ENCODE measurements at places on chromosomes 7 and 10.
A peak's percentile ranks its signal among the peaks of the same experiment; 100 is the strongest.

DNA sequence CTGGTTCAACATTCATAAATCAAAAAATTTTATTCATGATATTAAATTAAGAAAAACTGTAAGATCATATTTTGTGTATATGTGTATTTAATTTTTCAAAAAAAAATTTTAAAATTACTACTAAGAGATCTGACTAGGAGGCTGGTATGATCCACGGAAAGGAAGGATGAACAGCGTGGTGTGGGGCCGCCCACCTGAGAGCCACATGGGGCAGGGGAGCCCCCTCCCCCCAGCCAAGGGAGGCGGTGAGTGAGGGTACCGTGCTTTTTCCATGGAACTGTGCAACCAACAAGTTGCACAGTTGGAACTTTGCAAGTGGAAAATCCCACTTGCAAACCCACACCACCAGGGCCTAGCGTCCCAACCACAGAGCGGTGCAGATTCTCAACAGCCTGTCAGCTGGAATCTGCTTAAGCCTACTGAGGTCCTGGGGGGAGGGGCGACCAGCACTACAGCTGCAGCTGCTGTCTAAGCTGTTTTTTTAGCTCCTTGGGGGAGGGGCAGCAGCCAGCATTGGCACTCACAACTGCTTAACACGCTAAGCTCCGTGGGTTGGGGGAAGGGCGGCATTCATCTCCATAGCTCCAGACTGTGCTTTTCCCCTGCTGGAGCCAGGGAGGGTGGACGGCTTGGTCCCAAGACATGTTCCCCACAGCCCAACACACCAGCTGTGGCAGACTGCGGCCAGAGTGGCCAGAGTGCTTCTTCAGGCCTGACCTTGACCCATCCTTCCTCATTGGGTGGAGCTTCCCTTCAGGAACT, 94.2 kb upstream of the IGFBP3 start:
- no peak for DNase-seq

- DNase-seq: no peak
Measured at GRCh38 chr10:52452600-52453493, 138.8 kb downstream of the DKK1 start.

- no peak for DNase-seq
Measured at GRCh38 chr10:98582363-98582762, 135.6 kb upstream of the HPS1 start.

- DNase-seq: no peak
Measured at GRCh38 chr7:2526659-2527504, 7.3 kb downstream of the LFNG start.

DNA sequence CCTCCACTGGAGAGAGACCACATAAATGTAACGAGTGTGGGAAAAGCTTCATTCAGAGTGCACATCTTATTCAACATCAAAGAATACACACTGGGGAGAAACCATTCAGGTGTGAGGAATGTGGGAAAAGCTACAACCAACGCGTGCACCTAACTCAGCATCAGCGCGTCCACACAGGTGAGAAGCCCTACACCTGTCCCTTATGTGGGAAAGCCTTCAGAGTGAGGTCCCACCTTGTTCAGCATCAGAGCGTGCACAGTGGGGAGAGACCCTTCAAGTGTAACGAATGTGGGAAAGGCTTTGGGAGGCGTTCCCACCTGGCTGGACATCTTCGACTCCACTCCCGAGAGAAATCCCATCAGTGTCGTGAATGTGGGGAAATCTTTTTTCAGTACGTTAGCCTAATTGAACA, 20.6 kb downstream of the FAM200A start:
- DNase-seq: no peak

- DNase-seq: no peak
Measured at GRCh38 chr7:133860628-133861335, 266.4 kb upstream of the LRGUK start.

DNA sequence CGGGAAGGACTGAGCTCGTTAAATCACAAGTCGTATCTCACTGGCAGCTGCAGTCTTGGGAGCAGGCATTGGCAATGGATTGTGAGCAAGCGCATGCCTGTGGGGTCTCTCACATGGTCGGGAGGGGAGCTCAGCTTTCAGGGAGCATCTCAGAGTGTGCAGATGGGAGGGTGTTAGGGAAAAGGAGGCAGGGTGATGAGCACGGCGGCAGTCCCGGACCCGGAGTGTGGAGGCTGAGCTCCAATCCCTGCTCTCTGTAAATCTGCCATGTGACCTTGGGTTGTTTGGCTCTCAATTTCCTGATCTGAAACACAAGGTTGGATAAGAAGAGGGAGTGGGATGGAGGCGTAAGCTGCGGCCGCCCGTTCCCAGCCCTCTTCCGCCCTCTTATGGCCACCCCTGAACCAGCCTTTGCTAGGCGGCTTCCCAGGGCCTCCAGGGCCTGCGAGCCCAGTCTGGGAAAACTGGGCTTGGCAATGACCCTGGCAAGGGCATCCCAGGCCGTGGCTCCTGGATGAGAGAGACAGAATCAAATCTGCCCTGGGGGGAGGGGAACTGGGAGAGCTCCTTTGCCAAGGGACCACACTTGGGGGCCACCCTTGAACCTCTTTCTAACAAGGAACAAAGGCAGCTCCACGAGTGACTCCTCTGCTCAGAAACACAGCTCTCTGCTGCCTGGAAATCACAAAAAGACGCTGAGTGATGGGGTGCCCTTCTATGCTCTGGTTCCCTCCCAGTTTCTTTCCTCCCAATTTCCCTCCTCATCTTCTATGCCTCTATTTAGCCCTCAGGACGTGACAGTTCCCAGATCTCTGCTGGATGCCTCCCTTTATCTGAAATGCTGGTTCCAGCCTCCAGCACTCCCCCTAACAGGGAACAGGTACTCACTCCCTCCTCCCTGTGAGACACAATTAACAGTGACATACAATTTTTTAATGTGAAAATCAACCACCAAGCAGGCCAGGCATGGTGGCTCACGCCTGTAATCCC, 41.7 kb upstream of the LOXL4 start:
- peak; percentile 53 for DNase-seq

DNA sequence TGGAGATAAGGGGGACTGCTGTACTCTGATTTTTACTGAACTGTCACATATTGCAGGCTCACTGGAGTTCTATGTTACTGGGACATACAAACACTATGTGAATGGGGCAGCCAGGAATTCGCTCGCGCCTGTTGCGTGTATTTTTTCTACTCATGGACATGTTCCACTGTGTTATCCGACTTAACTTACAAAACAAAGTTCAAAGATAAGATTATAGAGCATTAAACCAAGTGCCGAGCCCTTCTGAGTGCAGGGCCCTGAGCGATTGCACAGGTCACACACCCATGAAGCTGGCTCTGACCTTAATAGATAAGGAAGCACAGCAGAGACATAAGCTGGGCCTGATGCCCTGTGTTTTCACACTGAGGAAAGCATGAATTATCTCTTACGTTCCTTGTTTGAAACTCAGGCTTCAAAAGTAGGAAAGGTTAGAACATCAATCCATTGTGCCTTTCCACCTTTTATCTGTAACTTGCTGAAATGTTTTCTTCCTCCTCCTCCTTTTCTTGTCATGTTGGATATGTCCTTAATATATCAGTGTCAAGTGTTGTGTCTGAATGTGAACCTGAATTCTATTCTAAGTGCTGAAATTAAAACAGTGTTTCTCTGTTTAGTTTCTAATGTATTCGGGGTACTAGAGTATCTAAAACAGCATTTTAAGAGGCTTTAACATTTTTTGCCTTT, 273.8 kb downstream of the AUTS2 start:
- no peak for DNase-seq

DNA sequence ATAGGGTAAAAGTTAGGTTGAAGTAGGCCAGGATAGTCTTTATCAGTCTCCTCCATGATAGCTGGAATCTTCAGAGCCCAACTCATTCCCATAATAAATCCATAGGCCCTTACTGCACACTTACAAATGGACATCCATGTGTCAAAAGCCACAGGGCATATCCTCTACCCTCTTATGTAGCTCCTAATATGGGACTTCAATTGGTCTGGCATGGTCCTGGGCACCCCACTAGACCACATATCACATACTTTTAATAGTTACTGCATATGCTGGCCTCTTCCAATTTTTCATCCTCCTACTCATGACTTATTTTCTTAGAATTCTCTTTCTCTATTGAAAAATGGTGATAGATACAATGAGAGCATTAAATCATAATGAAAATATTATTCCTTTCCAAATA, 169.3 kb downstream of the MAGI2 start:
- DNase-seq: no peak

- DNase-seq: no peak
Measured at GRCh38 chr7:139119486-139119849, 9.9 kb upstream of the ZC3HAV1 start.
